Foreskin melanocyte (primary cell): ENCODE measurements at places on chromosomes 1 and 21.

- DNase-seq = no peak
Observed at GRCh38 chr1:154481053-154481452, 21.0 kb upstream of the TDRD10 start.

- DNase-seq = no peak
Observed at GRCh38 chr1:178997428-178997827, 28.3 kb upstream of the FAM20B start.

DNA sequence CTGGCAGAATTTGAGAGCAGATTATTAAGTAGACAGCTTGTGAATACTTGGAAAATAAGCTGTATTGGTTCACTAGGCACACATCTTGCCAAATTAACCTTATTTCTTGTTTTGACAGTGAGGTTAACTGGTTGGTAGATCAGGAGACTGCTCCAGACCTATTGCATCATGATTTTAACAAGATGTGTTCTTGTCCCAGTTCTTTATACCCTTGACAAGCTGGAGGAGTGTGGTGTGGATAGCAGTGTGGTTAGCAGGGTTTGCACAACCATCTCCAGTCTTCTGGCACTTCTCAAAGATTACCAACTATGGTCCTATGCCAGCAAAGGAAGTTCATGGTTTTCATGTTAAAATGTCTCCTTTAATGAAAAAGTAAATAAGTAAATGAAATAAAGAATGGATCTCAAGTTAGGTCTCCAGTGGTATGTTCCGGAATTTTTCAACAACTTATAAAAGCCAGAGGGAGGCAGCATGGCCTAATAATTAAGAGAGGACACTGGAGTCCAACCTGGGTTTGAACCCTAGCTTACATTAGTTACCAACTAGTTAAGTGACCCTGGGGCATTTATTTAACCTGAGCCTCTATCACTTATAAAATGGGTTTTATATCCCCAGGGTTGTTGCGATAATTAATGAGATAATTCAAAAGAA is 34.1 kb downstream of the DDX20 start:
- DNase-seq = no peak

GRCh38 chr1:31151402-31151801 is 85.9 kb upstream of the PUM1 start:
- DNase-seq = no peak

- no peak for DNase-seq
Observed at GRCh38 chr1:30809514-30810263, 52.1 kb upstream of the LAPTM5 start.

GRCh38 chr21:35908311-35909078 is 151.8 kb downstream of the SETD4 start:
- DNase-seq = no peak

GRCh38 chr1:69110851-69111250 is 456.9 kb upstream of the LRRC7 start:
- no peak for DNase-seq

- DNase-seq = peak; percentile 84
Observed at GRCh38 chr21:30408782-30409494, 13.1 kb downstream of the KRTAP13-1 start.

GRCh38 chr1:99751877-99752504 is 14.4 kb downstream of the FRRS1 start:
- no peak for DNase-seq

- DNase-seq = no peak
Observed at GRCh38 chr1:204487256-204487615, 7.4 kb downstream of the PIK3C2B start.

GRCh38 chr1:41387667-41388091 is 26.4 kb downstream of the FOXO6 start:
- no peak for DNase-seq

DNA sequence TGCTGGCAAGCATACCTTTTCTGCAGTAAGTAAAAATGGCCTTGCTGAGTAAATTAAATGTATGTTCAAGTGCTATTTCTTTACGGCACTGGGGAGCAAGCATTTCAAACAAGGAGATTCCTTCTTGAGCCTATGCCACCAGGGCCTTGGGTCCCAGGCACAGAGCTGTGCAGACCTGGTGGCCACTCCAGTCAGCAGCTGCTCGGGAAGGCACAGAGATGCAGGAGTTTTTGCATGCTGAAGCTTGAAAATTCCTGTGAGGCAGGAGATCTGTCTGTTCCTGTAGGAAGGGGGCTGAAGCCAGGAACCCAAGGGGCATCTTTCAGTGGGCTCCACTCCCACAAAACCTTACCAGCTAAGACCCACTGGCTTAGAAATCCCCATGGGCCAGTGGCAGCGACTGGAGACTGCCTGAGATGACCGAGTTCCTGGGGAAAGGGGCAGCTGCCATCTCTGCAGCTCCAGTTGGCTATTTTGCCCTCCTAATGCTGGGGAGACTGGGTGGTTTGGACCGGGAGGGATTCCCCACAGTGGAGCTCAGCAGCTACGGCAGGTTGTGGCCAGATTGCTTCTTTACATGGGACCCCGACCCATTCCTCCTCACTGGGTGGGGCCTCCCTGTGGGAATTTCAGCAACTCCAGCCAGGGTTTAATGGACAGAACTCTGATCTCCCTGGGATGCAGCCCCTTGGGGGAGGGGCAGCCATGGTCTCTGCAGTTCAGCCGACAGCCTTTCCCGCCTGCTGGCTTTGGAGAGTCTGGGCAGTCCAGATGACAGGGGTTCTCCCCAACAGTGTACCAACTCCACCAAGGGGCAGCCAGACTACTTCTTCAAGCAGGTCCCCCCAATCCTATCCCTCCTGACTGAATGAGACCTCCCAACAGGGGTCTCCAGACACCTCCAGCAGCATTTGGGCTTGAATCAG is 8.4 kb upstream of the PGBD2 start:
- DNase-seq = no peak

DNA sequence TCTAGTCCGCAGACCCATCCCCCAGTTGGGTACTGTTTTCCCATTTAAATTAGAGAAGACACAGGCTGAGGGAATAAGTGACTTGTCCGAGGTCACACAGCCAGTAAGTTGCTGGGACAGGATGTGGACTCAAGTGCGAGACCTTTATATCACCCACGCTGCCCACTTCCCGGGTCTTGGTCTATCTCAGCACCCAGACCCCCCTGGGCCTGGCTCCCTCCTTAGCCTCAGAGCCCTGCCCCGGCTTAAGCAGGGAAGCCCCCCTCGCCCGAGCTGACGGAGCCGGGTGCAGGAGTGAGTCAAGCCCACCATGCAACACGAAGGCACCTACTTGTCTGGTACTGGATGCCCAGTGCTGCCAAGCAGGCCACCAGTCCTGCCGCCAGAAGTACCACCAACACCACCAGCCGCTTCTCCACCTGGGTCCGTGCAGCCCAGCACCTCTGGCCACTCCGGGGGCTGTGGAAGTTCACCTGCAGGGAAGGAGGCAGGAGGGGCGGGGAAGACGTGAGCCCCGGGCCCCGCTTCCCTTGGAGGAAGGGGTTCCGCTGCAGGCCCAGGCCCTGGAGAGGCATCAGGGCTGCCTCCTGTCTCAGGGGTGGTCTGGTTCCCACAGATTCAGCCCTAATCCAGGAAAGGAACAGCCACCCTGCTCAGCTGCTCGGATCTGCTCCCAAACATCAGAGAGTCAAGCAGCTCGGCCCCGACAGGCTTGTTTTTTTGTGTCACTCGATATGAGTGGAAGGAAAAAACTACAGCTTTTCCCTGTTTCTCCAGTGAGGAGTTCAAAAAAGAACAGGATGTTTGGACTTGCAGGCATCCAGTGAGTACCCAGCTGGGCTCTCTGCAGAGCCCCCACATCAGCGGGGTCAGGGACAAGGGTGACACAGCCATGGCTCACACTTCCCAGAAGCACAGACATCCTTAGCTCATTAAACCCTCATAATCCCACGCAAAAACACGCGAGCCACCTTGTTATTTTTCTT is 11.1 kb downstream of the ECE1 start:
- DNase-seq = no peak

- DNase-seq = no peak
Observed at GRCh38 chr1:225694151-225694603, 41.3 kb upstream of the ENAH start.

- DNase-seq = no peak
Observed at GRCh38 chr1:246203180-246203579, 303.9 kb downstream of the SMYD3 start.

DNA sequence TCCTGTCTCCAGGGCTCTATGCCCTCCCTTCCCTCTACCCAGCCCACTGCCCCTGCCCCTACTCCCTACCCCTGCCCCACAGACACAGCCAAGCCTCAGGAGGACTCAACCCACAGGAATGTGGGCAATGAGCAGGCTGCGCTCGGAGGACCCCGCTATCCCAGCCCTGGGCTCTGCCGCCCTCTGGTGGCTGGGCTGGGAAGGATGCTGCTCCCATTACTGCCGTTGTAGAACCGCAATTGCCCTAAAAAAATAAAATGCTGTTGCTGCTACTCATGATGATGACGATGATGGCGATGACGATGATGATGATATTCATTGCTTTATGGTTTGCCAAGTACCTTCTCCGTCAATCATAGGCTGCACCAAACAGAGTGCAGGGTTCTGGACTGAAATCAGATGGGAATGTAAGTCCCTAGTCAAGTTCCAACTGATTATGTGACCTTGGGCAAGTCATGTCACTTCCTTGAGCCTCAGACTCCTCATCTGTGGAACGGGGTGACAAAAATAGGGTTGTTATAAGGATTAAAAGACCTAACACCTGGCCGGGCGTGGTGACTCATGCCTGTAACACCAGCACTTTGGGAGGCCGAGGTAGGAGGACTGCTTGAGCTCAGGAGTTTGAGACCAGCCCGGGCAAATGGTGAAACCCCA is 24.6 kb downstream of the ARHGEF19 start:
- peak; percentile 59 for DNase-seq

GRCh38 chr1:5758000-5758858 is 234.0 kb downstream of the NPHP4 start:
- no peak for DNase-seq

GRCh38 chr1:235929216-235929615 is 62.5 kb upstream of the LYST start:
- DNase-seq = no peak

- no peak for DNase-seq
Observed at GRCh38 chr1:24075590-24075854, 36.4 kb downstream of the MYOM3 start.

GRCh38 chr1:205493241-205494085 is 11.0 kb upstream of the CDK18 start:
- DNase-seq = peak; percentile 50

DNA sequence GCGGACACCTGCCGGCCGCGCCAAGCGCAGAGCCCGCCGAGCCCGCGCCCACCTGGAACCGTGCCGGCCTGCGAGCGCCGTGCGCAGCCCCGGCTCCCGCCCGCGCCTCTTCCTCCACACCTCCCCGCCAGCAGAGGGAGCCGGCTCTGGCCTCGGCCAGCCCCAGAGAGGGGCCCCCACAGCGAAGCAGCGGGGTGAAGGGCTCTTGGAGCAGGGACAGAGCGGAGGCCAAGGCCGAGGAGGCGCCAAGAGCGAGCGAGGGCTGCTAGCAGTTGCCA is 50.1 kb upstream of the KRTAP19-8 start:
- no peak for DNase-seq

DNA sequence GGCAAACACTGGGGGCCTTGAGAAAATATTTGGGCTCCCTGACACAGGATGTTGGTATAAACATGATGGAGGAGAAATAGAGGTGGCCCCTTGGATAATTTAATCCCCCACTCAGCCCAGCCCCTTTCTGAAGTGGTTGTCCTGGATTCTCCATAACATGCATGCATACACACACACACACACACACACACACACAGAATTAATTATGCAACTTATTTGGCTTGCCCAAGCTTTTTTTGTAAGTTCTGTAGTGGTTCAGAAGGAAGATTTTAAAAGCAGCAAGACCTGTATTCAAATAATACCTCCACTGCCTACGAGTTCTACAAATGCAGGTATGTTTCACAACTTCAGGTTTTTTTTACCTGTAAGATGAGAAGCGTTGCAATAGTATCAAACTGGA is 15.0 kb downstream of the ATF3 start:
- no peak for DNase-seq

DNA sequence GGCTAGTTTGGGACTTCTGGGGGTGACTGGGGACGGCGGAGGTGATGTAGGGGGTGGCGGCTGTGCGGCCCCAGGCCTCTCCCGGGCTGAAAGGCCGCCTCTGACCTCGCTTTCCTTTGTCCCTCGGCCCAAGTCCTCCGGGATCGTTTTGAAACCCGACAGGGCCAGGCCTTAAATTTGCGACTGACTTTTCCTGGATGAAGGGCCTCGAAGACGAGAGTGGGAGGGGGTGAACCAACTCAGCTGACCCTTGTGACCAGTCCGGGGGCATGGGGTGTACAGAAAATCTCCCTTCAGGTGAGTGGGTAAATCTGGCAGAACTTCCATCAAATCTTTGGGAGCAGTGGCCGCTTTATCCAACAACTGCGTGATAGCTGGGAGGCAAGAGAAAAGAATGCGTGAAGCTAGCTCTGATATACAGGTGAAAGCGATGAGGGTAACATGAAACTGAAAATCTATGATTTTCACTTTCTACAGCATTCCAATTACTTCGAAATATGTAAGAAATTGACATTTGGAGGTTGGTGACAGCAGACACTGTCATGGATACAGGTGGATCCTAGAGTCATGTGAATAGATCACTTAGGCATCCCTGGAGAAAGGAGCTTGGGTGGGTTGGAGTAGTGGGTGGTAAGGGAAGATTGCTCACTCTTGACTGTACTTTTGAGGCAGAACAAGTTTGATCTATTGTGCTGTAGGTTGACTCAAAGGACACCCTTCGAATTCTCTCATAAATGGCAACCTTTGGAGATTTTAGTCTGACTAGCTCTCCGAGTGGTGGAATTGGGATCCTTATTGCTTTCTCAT is 885 bp downstream of the AHCYL1 start:
- no peak for DNase-seq

DNA sequence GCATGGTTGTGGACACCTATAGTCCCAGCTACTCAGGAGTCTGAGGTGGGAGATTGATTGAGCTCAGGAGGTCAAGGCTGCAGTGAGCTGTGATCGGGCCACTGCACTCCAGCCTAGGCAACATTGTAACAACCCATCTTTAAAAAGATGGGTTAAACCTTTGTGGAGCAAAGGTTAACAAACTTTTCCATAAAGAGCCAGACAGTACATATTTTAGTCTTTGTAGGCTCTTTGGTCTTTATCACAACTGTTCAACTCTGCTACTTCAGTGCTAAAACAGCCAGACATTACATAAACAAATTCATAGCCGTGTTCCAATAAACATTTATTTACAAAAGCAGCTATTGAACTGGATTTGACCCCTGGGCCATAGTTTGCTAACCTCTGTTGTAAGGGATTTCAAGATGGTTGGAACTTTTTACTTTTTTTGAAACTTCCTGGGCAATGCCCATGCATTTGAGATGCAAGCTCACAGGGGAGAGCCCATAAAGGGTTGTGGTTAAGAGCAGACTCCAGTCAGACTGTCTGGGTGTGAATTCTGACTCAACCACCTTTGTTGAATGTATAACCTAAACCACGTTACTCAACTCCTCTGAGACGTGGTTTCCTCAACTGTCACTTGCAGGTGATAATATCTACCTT is 10.8 kb downstream of the INAVA start:
- DNase-seq = no peak

GRCh38 chr21:17501107-17502006 is 11.5 kb upstream of the CXADR start:
- DNase-seq = no peak

DNA sequence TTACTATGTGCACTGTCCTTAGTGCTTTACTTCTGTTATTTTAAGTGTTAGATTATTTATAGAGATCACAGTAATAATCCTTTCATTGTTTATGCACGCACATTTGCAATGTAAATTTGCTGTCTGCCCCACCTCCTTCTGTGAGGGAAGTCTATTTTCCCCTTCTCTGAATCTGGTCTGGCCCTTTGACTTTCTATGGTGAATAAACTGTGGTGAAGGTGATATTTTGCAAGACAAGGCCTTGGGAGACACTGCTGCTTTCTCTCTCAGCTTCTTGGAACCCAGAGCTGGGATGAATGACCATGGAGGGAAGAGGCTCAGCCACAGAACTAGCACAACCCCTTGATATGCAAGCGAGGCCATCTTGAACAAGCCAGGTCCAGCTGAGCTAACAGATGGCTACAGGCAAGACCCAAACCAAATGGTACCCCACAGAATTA is 156.3 kb downstream of the ST6GALNAC3 start:
- DNase-seq = no peak
